ENCODE measurements at places on chromosomes 12 and 14.

- DNase-seq, result no peak
Observed at GRCh38 chr12:26188641-26189040, 6.7 kb upstream of the SSPN start.

GRCh38 chr12:92034858-92035401, 110.7 kb downstream of the BTG1 start:
- DNase-seq, result peak; percentile 39

DNA sequence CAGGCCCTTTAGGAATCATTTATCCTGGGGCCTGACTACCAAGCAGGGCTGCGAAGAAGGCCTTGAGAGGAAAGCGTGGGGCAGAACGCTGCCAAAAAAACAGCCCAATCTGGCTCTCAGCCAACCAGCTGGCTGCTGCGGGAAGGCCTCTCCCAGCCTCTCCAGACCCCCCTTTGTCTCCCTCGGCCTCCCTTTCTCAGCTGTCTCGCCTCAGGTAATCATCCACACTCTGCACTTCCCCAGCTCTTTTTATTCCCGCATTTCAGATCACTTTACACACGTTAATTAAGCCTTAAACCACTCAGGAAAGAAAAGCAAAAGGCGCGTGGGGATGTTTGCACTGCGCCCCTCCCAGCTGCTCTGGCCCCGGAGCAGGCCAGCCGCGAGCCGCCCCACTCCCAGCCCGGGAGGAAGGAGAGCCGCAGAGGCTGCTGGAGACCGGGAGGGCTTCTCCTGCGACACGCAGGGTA, 208.2 kb upstream of the FOXN3 start:
- DNase-seq, result no peak

DNA sequence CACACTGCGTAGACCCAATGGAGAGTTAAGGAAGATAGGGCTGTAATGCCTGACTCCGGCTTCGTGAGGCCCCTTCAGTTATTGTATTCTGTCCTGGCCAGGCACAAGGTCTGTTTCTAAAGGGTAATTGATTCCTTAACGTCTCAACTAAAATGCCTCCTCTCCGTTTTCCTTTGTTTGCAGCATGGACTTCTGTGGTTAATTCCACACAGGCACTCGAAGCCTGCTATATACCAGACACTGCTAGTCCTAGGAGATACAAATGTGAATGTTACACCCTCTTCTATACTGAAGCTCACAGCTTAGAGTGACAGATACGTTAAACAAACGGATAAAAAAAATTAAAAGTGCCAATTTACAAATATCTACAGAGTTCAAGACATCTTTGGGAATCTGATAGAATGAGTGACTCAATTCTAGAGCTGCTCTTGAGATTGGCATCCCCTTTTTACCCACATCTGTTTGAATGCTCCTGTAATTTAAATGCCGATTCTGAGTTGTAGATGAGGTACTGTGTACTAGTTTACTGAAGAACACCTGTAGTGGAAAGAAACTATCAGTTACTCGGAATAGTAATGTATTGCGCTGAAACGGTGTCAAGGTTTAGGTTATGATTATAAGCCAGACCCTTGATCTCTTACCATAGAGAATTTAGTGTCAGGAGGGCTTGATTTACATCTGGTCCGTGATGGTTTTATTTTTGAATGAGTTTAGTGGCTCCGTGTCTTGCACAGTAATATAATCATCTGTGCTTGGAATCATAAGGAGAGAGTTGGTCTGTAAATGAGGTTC, 784 bp downstream of the PSMA6 start:
- DNase-seq, result no peak

DNA sequence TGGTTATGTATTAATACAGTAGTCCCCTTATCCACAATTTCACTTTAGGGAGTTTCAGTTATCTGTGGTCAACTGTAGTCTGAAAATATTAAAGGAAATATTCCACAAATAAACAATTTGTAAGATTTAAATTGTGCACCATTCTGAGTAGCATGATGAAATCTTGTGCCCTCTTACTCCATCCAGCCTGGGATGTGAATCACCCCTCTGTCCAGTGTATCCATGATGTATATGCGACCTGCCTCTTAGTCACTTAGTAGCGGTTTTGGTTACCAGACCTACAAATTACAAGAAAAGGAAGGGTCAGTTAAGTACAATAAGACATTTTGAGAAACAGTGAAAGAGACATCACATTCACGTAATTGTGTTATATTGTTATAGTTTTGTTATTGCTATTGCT, 39.9 kb upstream of the MDGA2 start:
- peak; percentile 0 for DNase-seq

DNA sequence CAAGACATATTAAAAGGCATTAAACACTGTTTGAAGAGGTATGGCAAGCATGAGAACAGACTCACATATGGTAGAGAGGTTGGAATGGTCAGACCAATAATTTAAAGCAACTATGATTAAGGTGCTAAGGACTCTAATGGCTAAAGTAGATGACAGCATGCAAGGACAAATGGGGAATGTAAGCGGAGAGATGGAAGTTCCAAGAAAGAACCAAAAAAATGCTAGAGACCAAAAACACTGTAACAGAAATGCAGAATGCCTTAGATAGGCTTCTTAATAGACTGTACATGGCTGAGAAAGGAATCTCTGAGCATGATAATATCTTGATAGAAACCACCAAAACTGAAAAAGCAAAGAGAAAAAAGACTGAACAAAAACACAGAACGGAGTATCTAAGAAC, 77.4 kb downstream of the RIN3 start:
- DNase-seq, result no peak

DNA sequence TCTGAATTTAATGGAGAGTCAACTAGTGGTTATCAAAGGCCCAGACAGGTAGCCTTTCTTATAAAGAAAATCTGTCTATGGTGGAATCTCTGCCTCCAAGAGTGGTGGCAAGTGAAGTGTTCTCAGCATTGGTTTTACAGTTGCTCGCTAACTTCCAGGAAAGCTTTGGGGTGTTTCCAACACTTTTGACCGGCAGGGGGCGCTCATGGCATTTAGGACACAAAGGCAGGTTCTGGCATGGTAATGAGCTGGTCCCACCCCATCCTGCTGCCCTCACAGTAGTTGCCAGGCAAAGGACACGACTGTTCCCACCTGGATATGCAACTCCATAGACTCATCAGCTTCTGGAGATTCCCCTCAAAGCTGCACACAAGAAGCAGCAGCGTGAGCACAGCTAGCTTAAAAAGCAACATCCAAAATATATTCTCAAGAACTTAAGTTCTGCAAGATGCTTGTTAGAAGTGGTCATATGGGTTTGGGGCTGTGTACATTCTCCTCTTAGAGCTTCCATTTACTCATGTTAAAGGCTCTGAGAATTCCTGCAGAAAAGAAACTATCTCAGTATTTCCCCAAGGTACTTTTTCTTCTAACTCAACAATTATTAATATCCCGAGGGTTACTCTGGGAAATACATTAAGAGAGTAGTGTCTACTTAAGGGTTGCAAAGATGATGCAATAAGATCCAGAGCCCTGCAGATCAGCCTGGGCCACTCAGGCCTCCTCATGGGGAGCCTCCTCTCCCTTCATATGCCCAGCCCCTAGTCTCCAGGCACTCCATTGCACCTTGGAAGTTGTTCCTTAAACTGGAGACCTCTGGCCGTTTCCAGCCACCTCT, 14.8 kb downstream of the PROX2 start:
- peak; percentile 61 for DNase-seq

DNA sequence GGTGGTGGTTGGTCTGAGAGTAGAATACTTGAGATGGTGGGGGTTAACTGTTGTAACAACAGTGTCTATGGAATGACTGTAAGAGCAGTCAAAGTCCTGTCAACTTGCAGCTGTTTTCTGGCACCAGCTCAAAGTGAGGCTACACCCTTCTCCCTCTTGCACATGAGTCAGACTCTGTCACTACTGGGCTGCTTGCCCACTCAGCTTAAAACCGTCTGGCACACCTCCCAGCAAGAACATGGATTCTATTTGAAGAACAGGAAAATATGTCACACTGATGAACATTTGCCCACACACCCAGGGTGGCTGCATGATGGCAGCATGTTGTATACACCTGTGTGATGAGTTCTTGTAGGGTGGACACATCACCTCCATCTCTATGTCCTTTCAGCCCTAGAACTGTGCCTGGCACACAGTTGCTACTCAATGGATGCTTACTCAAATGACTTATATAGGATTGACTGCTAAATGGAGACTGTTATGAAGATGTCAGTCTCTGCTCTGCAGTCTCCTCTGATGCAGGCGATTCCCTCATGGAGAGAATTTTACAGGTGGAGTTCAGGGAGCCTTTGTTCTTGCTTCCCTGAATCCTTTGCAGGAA, 19.3 kb upstream of the SERPINA6 start:
- peak; percentile 94 for DNase-seq

DNA sequence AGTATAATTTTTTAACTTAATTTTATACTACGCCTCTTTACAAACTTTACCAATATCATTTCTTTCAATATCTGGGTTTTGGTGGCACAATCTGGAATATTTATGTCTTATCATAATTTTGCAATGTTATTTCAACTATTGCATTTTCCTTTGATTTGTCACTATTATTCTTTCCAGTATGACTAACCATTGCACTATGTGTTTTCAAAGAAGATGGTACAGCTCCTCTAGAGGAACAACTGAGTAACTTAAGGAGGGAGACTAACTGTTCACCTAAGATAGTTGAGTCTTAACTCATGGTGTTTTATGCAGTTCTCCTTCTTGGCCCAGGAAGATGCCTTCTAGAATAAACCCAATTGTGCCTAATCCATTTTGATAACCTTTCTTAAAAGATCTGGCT, 60.5 kb upstream of the KIF21A start:
- no peak for DNase-seq

DNA sequence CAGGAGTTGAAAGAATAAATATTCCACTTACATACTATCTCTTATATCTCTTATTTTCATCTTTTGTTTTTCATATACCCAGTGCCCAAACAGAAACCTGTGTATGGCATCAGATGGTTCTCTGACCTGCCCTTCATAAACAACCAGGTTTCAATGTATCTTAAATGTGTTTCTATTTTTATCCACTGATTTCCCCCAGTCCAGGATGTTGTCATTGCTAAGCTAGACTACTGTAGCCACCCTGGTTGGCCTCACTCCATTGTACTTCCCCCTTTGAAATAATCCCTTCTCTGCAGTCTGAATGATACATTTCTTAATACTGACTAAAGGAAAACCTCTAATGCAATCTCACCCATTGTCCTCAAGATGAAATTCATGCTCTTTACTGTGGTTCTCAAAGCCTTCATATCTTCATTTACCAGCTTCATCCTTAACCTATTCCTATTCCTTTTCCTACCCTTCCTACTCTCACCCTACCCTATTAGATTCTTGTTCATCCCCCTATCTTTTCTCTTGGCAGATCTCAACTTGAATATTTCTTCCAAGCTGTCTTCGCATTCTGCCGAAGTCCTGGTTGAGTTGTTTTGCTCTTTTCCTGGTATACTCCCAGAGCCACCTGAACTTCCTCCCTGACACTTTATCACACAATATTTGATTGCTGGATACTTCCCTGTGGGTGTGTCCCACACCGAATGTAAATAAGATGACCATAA, 312.4 kb downstream of the FOXG1 start:
- DNase-seq, result no peak

GRCh38 chr12:64685050-64685449, 74.2 kb downstream of the GNS start:
- DNase-seq, result no peak

DNA sequence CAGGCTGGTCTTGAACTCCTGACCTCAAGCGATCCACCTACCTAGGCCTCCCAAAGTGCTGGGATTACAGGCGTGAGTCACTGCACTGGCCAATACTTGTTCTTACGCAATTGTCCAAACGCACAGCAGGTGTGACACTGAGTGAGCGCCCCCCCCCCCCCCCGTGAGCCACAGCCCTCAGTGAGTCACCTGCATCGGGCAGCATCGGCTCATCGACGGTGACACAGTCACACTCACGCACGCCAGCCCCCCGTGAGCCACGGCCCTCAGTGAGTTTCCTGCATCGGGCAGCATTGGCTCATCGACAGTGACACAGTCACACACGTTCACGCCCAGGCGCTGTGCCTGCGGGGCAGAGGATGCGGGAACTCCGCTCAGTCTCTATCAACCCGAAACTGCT, 42.5 kb downstream of the GALNT9 start:
- DNase-seq, result peak; percentile 83

- DNase-seq, result no peak
Observed at GRCh38 chr14:80988735-80989429, 33.5 kb downstream of the TSHR start.

- no peak for DNase-seq
Observed at GRCh38 chr14:73665130-73665529, 20.3 kb downstream of the DNAL1 start.

GRCh38 chr12:116657921-116658495, 79.9 kb downstream of the SPRING1 start:
- DNase-seq, result no peak

DNA sequence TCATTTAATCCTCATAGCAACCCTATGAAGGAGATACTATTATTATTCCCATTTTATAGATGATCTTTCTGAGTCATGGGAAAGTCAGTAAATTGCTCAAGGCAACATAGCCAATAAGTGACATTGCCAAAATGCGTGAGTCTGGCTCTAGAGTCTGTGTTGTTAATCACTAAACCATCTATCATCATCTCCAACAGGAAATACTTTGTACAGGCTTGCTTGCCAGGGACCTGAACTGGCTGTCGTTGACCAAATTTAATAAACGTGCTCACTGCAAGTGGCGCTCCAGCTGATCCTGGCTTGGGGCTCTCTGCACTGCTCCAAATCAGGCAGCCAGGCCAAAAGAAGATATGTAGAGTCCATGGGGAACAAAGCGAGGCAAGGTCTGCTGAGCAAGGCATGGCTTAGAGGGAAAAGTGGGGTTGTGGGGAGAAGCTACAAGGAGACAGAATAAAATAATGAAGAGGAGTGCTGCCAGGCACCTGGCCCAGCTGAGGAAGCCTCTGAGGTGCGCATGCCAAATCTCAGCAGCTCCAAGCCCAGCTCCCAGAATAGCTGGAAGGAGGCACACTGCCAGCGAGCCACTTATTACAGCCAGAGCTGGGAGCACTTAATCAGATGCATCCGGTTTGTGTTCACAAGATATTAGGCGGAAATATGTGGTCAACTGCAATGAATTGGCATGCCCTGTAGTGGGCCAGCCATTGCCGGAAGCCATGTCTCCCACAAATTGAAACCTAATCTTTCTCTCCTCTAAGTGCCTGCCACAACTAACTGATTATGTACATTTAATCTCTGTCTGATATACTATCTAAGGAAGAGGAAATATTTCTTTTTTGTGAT, 43.3 kb upstream of the PTPRO start:
- peak; percentile 94 for DNase-seq

All from MG63 (cell line).